Left forelimb (tissue), 1 donor: ENCODE measurements at places on chromosomes 3 and 15.

- no peak for DNase-seq
Observed at GRCh38 chr15:99680276-99680675, 53.0 kb downstream of the LYSMD4 start.

DNA sequence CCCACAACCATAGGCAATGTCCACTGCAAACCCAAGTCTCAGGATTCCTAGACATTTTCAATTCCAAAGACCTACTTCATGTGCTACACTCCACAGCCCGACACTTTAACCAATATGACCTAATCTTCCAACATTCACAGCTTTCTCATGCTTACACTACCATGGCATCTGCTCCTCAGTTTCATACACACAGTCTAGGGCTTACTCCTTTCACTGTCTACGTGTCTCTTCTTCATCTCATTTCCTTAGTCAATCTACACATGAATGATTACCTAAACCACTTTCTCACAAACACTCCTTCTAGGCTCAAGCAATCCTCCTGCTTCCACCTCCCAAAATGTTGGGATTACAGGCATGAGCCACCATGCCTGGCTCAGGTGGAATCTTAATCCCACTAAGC is 106.3 kb downstream of the STAG1 start:
- no peak for DNase-seq

- no peak for DNase-seq
Observed at GRCh38 chr3:174206607-174207192, 652.4 kb upstream of the NAALADL2 start.

GRCh38 chr15:67639591-67639990 is 97.1 kb downstream of the MAP2K5 start:
- DNase-seq: no peak

DNA sequence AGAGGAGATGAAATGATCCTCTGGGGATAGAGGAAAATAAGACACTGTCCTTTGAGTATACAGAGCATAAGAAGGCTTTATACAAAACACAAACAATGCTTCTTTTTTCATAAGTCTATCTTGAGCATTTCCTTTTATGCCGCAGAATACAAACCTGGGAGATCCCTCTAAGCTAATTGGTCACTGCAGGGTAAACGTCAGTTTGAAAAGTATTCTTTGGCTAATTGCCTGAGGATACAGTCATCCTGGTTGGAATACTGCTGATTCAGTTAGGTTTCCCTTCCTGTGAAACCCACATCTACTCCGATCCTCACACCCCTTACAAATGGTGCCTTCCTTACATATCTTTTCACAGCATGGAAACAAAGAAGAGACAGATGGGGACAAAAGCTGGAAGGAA is 10.6 kb downstream of the WNT5A start:
- no peak for DNase-seq

DNA sequence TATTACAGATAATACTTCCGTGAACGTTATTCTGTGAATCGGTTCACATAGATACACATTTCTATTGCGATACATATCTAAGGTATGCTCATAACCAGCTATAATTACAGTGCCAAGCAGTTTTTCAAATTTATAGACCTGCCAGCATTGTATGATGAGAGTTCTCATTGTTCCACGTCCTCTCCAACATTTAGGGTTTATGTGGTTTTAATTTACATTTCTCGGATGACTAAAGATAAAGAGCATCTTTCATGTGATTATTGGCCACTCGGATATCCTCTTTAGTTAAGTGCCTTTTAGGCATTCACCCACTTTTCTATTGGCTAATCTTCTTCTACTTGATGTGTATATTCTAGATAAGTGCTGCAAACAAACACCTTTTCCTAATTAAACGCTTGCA is 134.7 kb upstream of the CCDC54 start:
- DNase-seq: no peak

GRCh38 chr15:42461261-42461660 is 29.7 kb downstream of the ZNF106 start:
- DNase-seq: no peak

GRCh38 chr15:78320183-78320582 is 20.0 kb upstream of the CRABP1 start:
- no peak for DNase-seq

GRCh38 chr15:97501291-97501690 is 459.2 kb upstream of the ARRDC4 start:
- DNase-seq: no peak

DNA sequence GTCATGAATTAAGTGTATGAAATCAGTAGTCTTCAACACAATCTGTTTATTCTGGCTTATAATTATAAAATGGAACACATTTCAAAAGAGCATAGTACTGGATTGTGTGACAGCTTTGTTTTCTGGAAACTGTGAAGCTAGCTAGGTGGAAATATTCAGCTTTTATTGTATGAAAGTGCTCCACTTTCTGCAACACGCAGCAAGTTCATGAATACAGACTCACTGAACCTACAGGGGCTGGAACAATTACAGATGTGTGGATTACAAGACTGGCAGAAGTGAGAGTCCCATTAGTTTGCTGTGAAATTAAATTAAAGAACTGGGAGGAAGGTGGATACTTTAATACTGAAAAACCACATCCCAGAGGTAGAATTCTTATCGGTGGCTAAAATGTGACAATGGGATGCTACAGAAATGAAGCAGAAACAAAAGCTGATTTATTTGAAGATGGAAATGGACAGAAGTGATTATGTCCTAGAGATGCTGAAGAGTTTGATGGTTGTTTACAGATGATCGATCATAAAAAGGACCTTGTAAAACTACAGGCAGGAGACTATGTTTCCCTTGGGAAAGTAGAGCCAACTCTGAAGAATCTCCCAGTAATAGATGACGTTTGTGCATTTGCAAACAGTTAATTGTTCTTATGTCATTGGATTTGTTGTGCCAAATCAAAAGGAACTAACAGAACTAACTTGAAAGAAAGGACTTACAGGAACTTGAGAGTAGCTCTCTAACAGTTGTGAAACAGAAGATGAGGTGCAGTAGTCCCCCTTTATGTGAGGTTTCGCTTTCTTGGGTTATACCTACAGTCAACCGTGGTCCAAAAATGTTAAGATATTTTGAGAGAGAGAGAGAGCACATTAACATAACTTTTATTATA is 15.7 kb downstream of the TF start:
- no peak for DNase-seq

DNA sequence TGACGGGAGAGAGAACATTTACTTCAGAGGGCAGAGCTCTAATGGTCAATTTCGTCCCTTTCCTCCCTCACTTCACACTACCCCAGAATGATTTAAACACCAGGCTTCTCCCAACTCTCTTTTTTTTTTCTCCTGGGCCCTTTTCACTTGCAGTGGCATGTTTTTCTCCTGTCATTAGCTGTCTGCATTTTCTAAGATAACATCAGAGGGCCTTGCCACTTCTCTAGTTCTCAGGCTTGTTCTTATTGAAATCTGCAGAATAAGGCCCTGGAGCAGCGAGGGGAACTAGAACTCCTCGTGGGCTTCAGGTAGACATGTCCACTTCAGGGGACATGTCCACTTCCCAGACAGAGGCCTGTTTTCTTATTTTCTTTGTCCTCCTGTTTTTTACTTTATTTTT is 514.4 kb upstream of the TBL1XR1 start:
- no peak for DNase-seq

- no peak for DNase-seq
Observed at GRCh38 chr15:58420579-58421043, 11.2 kb upstream of the LIPC start.

DNA sequence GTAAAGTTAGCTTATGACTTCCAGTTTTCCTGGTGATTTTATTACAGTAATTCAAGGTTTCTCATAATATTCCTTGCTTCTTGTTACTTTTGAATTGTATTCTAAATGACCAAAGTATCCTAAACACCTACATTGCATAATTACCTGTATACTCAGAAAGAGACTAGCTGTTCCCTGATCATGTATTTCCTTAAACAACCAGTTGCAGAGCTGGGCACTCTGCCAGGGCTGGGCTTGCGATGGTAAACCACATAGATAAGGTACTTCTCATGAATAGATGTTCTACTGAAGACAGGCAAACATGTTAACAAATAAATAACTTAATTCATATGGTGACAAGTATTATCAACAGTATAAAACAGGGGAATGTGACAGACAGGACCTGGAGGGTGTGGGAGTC is 142.3 kb upstream of the WNT5A start:
- no peak for DNase-seq
